ENCODE measurements at places on chromosomes 4 and X.

GRCh38 chrX:13511241-13511943 lies 58.0 kb upstream of the EGFL6 start:
- no peak for DNase-seq

DNA sequence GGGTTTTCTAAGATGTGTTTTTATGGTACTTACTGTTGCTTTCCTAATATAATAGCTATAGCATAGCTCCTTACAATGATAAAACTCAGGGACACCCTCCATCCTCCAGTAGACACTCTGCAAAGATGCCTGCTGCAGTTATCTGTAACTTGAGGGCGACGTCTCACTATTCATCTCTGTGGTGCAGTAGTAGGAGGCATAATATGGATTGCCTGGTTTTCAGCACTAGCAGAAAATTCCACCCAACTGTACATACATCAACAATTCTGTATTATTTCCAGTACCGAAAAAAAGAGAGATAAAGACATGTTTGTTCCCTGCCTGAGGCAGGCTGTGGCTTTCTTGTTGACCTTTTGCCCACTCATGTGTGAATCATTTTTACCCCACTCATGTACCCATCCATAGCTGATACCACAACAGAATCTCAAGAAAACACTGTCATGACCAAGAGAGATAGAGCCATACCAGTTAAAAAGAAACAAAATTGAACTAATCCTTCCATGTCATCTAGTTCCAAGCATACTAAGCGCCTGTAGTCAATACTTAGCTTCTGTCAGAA lies 220.1 kb downstream of the RAB28 start:
- no peak for DNase-seq

DNA sequence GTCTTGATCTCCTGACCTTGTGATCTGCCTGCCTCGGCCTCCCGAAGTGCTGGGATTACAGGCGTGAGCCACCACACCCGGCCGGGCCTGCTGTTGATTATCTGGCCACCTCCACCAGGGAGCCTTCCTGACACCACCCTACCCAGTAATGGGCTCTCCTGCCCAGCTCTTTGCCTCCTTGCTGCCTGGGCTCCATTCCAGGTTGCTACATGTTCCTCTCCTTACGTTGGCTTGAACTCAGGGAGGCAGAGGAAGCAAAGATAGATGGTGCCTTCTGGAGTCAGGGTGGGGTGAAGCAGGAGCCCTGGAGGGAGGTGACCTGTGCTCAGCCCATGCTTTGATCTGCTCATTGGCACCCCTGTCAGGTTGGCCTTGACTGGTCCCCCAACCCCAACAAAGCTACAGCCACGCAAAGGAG lies 26.3 kb downstream of the FLNA start:
- DNase-seq, result no peak

DNA sequence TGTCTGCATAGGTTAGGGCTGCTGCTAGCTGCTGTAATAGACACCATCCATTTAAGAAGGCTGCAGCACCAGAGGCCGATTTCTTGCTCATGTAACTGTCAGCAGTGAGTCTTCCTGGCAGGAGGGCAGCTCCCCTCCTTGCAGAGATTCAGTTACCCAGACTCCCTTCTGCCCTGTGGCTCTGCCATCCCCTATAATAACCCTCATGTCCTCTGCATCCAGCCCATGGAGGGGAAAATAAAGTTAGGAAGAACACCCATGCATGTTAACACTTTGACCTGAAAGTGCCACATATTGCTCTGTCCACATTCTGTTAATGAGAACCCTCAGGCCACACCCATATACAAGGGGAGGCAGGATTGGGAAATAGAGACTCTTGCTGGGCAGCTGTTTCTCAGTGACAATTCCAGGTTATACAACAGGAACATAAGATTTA lies 5.4 kb downstream of the STBD1 start:
- DNase-seq, result no peak

- no peak for DNase-seq
Measured at GRCh38 chrX:152845618-152846240, 14.9 kb downstream of the NSDHL start.

DNA sequence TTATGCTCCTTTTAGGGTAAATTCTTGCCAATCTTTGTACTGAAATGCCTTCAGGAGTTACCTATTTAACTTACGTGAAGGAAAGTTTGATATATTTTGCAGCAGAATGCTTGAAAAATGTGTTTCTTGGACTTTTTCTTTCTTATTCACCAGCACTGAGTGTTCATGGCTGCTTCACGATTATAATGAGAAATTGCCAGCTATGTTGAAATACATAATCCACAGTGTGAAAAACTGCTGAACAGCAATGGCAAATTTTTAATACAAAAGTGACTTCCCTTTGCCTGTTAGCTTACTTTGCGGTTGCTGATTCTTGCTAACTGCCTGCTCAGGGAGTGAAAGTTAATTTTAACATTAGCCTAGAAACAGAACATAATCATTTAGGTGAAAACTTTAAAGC lies 153.8 kb upstream of the SLC4A4 start:
- DNase-seq, result no peak

GRCh38 chr4:187770345-187770744 lies 225.2 kb upstream of the ZFP42 start:
- no peak for DNase-seq

GRCh38 chrX:19256986-19257385 lies 86.7 kb upstream of the PDHA1 start:
- DNase-seq, result no peak

DNA sequence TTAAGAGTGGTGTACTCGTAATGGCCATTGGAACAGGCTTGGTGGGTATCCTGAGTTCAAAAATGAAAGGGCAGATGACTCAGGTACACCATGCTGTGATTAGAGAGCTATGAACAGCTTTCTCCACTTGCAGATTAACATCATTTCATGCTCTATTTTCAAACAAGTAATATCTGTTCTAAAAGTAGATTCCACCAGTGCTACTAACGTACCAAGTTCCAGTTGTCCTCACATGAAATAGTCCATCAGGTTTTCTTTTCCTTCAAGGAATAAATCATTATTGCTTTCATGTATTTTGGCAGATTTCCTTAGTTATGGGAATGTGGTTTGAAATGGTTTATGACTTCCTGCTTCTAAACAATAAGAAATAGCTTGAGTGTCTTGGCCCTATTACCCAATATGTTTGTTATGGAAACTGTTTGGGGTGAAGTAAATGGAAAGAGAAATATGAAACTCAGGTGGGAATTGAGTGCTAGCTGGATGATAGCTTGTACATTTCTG lies 49.9 kb downstream of the PCDH7 start:
- no peak for DNase-seq

- no peak for DNase-seq
Measured at GRCh38 chr4:2458546-2459491, 10.1 kb upstream of the RNF4 start.

- DNase-seq, result no peak
Measured at GRCh38 chr4:119794681-119795080, 166.1 kb upstream of the PDE5A start.

DNA sequence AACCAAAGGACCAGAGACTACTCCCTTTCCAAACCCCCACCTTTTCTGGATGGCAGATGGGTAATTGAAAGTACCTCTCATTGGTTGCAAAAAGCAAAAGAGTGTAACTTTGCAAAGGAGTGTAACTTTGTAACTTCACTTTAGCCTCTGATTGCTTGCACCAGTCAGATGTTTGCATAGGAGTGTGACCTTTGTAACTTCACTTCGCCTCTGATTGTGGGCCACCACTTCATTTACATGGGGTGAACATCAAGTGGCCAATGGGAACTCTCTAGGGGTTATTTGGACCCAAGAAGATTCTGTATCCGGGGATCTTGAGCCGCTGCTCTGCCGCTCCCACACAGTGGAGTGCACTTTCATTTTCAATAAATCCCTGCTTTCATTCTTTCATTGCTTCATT lies 9.9 kb upstream of the SLC25A43 start:
- no peak for DNase-seq

- DNase-seq, result no peak
Measured at GRCh38 chrX:101564651-101565050, 14.3 kb downstream of the ARMCX1 start.

GRCh38 chr4:40552536-40552935 lies 77.1 kb downstream of the RBM47 start:
- no peak for DNase-seq

- DNase-seq, result no peak
Measured at GRCh38 chrX:30888526-30889146, 418 bp downstream of the TAB3 start.

DNA sequence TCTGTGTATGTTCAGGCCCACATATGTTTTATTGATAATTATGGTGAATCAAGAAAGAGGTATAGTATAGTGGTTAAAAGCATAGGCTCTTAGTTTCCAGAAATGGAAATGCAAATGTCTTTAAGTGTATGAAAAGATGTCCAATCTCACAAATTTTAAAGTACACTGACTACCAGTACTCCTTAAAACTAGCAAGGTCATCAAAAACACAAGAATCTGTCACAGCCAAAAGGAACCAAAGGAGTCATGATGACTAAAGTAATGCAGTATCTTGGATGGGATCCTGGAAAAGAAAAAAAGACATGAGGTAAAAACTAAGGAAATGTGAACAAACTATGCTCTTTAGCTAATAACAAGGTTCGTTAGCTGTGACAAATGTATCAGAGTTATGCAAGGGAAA lies 661 bp upstream of the RBM41 start:
- DNase-seq, result no peak

GRCh38 chr4:94603170-94603747 lies 151.5 kb downstream of the PDLIM5 start:
- DNase-seq, result no peak

DNA sequence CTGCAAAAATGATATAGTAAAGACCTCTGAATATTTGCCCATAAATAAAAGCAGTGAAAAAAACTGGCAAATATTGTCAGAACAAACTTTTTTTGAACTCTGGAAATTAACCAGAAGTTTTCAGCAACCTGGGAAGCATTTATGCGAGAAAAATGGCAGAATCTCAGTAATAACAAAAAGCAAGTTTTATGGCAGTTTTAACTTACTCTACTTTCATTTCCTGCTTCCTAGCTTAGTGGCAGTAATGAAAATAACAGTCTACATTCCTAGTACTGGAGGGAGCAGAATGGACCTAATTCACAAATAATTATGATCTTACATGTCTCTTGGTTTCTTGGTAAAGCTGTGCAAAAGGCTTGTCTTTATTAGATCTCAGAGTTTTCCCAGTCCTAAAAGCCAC lies 460.1 kb downstream of the NAF1 start:
- no peak for DNase-seq

- no peak for DNase-seq
Measured at GRCh38 chr4:160537681-160538080, 1434.8 kb downstream of the RAPGEF2 start.

- no peak for DNase-seq
Measured at GRCh38 chr4:151865312-151865711, 104.5 kb upstream of the GATB start.

GRCh38 chr4:14871676-14872430 lies 130.4 kb upstream of the CPEB2 start:
- DNase-seq, result no peak

DNA sequence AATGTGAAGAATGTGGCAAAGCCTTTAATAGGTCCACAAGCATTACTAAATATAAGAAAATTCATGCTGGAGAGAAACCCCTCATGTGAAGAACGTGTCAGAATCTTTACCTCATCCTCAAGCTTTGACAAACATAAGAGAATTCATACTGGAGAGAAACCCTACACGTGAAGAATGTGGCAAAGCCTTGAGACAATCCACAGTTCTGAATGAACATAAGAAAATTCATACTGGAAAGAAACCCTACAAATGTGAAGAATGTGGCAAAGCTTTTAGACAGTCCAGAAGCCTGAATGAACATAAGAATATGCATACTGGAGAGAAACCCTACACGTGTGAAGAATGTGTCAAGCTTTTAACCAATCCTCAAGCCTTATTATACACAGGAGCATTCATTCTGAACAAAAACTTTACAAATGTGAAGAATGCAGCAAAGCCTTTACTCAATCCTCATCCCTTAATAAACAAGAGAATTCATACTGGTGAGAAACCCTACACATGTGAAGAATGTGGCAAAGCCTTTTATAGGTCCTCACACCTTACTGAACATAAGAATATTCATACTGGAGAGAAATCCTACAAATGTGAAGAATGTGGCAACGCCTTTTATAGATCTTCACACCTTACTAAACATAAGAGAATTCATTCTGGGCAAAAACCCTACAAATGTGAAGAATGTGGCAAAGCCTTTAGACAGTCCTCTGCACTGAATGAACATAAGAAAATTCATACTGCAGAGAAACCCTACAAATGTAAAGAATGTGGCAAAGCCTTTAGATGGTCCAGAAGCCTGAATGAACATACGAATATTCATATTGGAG lies 51.1 kb downstream of the ZNF732 start:
- no peak for DNase-seq

- DNase-seq, result no peak
Measured at GRCh38 chrX:10630320-10630719, 9.9 kb upstream of the MID1 start.

DNA sequence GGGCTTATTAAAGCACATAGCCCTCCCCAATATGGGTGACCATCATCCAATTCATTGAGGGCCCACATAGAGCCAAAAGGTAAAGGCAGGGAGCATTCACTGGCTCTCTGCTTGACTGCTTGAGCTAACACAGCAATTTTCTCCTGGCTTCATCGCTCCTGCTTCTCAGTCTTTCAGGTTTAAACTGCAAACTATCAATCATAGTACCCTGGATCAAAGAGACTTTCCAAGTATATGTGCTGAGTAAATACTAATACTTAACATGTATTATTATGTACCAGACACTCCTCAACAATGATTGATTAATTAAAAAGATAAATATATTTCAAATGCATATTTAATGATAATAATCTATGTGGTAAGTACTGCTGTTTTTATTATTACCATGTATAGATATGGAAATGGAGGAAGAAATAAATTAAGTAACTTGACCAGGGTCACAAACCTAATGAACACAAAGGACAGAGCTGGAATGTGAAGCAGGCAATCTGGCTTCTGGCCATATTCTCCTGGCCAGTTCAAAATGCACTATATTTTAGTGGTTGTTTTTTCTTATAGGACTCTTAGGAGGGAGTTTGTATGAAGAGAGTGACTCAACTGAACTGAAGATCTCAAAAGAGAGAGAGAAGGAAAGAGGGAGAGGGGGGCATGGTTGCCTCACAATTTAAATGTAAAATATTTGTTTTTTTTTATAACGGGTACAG lies 1197.3 kb downstream of the TECRL start:
- no peak for DNase-seq

DNA sequence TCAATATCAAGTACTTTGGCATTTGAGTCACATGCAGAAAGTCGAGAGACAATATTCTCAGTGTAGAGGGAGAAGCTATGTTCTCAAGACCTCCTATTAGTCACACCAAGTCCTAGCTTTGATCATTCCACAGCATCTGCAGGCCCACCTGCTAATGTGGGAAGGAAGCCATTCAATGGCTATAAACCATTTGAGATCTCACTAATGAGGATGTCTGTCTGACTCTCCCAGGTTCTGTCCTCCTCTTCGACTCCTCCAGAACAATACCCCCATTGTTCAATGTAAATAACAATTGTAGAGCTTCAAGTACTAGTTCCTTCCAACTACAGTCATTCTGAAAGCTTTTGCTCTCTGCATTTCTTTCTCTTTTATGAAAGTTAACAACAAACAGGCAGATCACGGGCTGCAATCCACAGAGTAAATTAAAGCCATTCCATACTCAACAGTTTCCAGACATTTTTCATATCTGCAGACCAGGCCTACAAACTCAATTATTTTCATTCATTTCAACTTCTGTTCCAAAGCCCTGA lies 140.2 kb upstream of the EDNRA start:
- DNase-seq, result no peak
